Fibroblast of the aortic adventitia (primary cell): ENCODE measurements at places on chromosomes 16 and 17. TPM values are rescaled to one million over a fixed set of nuclear protein-coding genes. Genes with fewer than 3 reads are reported as not detected.

- DNase-seq: no peak
These were observed 10.3 kb downstream of the TRIM25 start for GRCh38 chr17:56903560-56903959.

DNA sequence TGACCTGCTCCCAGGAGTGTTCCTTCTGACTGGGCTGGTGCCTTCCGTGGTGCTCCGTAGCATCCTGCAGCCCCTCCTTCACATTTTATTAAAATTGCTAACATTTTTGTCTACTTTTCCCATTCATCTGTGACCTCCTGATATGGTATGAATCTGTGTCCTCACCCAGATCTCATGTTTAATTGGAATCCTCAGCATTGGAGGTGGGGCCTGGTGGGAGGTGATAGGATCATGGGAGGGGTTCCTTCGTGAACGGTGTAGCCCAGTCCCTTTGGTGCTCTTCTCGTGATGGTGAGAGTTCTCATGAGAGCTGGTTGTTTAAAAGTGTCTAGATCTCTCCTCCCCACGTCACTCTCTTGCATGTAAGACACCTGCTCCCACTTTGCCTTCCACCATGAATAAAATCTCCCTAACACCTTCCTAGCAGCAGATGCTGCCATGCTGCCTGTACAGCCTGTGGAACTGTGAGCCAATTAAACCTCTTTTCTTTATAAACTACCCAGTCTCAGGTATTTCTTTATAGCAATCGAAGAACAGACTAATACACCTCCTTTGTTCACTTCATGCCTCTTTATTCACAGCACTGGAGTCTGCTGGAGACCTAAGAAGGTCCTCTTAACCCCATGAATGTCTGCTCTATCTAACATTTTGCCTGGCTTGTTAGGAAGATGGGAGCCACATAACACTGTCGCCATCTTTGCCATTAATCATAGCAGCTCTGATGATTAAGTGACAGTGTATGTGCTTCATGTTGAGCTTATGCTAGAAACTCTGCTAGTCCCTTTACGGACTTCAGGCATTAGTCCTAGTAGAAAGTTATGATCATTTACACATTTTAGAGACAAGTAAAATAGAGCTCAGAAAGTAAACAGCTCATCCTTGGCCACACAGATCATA is 377.7 kb upstream of the MAF start:
- no peak for DNase-seq

Gene RGS11
- 1.2 and 2.0 TPM in 2 replicates for total RNA-seq

DNA sequence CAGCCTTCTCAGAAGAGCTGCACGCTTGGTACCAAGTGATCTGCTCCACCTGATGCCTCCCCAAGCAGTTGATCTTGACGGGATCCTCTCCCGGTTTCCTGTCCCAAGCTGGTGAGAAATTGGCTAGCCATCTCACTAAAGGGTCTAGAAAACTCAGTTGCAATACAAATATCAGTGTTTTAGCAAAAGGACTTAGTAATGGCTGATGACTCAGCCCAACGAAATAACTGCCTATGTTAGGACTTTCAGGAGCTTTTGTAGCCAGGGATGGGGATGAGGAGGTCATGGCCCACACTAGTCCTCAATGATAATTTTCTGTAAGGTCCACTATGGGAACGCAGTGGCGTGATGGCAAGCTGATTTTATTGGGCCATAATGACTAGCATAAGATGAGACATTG is 23.3 kb upstream of the ENGASE start:
- DNase-seq: no peak

GRCh38 chr17:61496957-61497653 is 44.9 kb downstream of the TBX4 start:
- DNase-seq: no peak

DNA sequence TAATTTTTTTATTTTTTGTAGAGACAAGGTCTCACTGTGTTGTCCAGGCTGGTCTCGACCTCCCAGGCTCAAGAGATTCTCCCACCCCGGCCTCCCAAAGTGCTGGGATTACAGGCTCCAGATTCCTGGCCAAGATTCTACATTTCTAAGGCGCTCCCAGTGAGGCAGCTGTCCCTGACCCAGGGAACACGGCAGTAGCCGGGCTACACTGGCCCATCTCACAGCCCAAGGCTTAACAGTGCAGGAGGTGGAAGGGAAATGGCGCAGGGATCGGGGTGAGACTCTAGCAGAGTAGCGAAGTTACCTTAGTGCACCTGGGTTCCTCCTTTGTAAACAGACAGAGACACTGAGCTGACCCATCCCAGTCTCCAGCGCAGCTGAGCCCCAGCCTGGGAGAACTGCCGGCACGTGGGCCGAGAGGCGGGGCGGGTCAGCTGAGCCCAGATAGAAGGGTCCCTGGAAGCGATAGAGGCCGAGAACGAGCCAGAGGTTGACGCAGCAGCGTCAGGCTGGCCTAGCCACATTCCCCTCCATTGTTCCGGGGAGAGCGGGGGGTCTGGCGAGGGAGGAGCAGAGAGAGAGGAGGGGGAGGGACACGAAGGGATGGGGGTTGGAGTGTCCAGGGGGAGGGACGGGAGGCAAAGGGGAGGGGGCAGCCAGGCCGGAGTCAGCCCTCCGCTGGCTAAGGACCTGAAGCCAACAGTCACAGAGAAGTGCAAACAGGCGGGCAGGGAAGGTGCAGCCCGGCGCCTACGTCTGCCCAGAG is 2.5 kb downstream of the CARHSP1 start:
- peak; percentile 48 for DNase-seq

GRCh38 chr16:49049644-49050043 is 232.0 kb downstream of the CBLN1 start:
- no peak for DNase-seq

GRCh38 chr16:29837841-29838240 is 17.6 kb downstream of the MVP start:
- DNase-seq: no peak

DNA sequence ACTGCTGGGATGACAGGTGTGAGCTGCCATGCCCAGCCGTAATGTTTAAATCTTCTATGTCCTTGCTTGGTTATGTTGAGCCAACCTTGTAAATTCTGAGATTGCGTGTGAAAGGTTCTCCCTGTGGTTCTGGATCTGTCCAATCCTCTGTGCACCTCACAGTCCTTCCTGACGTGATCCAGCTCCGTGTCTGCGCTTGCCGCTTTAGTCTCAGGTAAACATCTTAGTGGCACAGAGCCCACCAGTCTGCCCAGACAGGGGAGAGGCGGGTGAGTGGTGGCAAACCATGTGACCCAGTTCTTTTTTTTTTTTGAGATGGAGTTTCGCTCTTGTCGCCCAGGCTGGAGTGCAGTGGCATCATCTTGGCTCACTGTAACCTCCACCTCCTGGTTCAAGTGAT is 13.9 kb downstream of the SLC25A10 start:
- no peak for DNase-seq

- DNase-seq: no peak
These were observed 888 bp downstream of the ACSM5 start for GRCh38 chr16:20410121-20410723.

- DNase-seq: peak; percentile 80
These were observed 5.8 kb downstream of the HOXB3 start for GRCh38 chr17:48584223-48584741.

Gene INO80E
- 6.5 and 36.5 TPM in 2 replicates for total RNA-seq
